ENCODE measurements at places on chromosomes 3 and 15. TPM values are rescaled to one million over a fixed set of nuclear protein-coding genes. Genes with fewer than 3 reads are reported as not detected.

MESP2 gene
- 0.67 TPM for total RNA-seq

DNA sequence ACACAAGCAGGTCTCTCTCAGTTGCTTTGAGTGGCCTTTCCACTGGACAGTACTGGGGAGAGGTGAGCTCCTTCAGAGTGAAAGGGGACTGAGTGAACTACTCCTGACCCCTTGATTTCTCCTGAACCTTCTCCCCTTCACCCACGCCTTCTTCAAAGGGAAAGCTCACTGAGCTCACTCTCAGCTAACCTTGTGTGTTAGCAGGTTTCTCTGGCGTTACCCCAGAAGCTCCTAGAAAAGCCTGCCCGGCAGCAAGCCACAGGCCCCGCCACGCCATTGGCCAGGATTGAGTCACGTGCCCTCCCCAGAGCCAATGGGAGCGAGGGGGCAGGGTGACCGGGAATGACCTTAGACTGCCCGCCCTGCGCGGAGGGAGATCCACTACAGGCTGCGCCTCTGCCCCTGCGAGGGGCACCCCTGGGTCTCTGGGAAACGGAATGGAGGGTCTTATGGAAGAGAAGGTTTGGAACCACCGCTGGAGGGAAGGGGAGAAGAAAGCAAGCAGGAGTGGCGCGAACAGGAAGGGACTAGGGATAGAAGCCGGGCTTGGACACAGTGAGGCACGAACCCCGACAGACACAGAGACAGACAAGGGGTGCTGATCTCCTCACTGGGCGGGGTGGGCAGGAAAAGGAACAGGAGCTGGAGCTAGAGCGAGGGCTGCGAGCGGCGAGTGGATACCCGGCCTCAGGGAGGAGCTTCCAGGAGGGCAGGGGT is 17.4 kb upstream of the CLK3 start:
- DNase-seq = peak; percentile 98

- no peak for DNase-seq
These were observed 2.2 kb downstream of the FAH start for GRCh38 chr15:80155001-80155377.

GRCh38 chr3:8052659-8053058 is 449.0 kb upstream of the LMCD1 start:
- no peak for DNase-seq

- DNase-seq = peak; percentile 1
These were observed 40.6 kb downstream of the AMOTL2 start for GRCh38 chr3:134333522-134334181.

DNA sequence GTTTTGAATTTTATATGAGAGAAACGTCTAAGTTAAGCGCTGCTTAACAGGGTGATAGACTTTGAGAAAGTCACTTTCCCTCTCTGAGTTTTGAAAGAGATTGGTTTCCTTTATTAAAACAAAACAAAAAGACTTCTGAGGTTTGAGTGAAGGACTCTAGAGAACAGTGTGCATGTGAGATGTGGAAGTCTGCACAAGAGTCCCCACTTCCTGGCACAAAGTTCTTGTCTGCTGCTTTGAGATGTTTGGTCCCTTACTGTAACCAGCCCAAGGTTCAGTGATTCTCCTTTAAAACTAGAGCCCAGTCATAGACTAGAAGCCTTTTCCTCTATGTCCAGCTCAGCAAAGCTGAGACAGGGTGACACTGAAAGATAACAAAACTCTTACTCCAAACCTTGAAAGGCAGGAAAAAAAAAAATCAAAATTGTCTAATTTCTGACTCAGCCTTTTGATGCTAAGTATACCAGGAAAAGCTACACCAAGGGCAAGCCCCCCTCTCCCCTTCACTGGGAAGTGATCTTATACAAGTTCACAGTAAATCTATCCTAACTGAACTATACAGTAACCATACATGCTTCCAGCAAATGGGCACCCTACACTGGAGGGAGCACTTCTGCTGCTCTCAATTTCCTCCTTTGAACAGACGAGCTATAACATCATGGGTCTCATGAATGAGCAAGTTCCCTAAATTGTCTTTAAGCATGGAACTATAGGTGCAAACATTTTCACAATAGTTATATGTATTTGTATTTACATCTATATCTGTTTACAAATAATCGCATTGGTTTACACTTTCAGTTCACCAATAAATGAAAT is 2.3 kb downstream of the POPDC2 start:
- no peak for DNase-seq

DNA sequence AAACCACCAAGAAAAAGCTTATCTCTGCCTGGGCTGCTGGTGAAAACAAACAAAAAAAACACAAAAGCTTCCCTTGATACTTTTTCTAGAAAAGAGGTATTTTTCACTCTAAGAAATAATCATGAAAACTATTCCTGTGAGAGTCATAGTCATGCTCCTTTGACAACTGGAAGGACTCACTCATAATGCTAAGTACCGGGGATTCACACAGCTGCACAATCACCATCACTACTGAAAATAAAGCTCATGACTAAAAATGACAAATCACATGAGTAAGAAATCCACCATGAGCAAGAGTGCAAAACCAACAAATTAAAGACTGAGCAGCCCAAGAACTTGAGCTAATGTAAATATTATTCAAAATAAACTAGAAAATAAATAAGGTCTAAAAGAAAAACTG is 10.6 kb upstream of the POU1F1 start:
- no peak for DNase-seq

DNA sequence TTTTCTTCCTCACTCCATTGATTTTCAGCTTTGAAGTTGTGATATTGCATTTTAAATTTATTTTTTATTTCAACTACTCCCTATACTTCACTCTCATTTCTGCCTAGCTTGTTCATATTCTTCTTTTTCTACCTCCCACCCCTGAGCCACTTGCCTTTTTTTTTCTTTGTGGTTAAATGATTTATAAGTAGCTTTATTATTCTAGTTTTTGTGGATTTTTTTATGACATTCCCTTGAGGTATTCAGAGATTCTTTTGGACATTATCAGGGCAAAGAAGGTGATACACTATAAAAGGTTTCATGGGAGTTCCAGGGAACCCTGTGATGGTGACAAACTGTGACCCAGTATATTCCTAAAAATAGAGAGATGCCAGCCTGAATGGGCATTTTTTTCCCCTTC is 3.3 kb downstream of the C15orf61 start:
- DNase-seq = no peak

- DNase-seq = no peak
These were observed 104.4 kb downstream of the LRRK1 start for GRCh38 chr15:101023501-101024072.

- no peak for DNase-seq
These were observed 214.1 kb downstream of the SHQ1 start for GRCh38 chr3:72634128-72634527.

DNA sequence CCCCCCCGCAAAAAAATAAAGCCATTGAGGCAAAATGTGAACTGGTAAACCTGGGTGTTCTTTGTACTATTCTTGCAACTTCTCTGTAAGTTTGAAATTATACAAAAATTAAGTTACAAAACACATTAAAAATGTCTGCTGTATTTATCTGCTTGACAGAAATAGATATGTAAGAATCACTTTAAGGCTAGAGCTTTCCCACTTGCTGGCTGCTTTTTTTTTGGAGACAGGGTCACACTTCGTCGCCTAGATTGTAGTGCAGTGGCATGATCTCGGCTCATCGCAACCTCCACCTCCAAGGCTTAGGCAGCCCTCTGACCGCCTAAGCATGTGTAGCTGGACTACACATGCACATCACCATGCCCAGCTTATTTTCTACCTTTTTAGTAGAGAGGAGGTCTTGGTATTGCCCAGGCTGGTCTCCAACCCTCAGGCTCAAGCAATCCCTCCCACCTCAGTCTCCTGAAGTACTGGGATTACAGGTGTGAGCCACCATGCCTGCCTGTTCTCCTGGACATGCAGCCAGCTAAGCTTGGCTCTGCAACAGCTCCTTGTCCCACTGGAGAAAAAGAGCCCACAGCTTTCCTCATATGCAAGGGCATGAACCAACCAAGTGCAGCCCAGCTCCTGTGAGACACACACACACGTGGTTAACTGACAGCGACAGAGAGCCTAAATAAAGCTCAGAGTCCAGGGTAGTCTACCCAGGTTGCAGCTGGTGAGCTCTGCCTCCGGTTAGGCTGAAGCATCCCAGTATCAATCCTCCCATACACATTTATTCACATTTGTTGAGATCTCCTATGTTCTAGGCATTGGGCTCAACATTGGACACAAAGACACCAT is 4.5 kb downstream of the RPS17 start:
- no peak for DNase-seq

- DNase-seq = no peak
These were observed 53.7 kb upstream of the CA12 start for GRCh38 chr15:63435204-63435820.

DNA sequence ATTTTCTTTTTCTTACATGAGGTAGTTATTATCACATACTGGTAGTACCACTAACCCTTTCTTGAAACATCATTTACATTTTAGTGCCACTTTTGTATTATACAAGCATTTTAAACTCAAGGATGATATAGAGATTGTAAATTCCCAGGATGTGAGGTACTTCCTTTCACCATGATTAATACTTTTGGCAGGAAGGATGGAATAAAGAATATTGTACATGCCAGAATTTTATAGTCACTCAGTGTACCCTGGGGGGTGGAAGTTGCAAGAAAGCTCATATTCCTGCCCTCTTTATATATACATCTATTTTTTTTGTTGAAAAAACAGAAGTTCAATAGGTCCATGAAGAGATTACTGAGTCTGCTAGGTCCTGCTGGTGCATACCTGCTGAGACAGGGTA is 141.0 kb upstream of the PLSCR5 start:
- DNase-seq = no peak

GRCh38 chr3:70752051-70752450 is 439.6 kb upstream of the MDFIC2 start:
- DNase-seq = no peak
